ENCODE measurements at places on chromosomes 2 and 18.

DNA sequence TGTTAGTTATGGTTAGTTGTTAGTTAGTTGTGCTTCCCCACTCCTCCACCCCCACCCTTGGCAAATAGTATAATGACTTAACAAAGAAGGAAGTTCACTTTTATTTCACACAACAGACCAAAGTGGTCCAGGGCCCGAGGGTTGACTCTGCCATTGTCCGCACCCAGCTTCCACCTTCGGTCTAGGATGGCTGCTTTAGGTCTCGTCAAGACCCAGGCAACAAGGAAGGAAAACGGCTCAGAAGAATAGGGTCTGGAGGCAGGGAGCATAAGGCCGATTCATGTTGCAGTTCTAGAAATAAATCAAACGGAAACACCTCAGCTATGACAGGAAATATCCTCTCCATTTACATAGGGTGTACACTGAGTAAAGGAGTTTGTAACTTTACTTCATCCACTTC lies 206.0 kb upstream of the CXCR4 start:
- no peak for DNase-seq

- DNase-seq, result no peak
These were observed 99.0 kb upstream of the COPS8 start for GRCh38 chr2:236986524-236987330.

- DNase-seq, result no peak
These were observed 434.2 kb upstream of the MYT1L start for GRCh38 chr2:2765176-2765800.

- no peak for DNase-seq
These were observed 130.8 kb downstream of the MAP4K4 start for GRCh38 chr2:101828257-101828656.

DNA sequence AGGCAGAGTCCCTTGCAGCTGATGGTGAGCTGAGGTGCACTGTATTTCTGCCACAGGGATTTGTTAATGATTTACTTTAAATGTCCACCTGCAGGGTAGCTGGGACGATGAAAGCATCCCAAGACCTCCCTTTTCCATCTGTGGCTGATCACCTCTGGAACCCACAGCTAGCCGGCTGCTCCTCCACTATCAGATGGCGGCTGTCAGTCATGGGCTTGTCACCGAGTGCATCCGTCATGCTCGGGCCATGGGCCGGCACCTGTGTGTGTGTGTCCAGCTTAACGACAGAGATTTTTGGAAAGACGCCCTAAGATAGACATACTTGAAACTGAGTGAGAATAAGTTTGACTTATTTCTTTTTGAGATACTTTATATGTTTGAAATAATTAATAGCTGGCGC lies 235.2 kb downstream of the FAM210A start:
- no peak for DNase-seq

DNA sequence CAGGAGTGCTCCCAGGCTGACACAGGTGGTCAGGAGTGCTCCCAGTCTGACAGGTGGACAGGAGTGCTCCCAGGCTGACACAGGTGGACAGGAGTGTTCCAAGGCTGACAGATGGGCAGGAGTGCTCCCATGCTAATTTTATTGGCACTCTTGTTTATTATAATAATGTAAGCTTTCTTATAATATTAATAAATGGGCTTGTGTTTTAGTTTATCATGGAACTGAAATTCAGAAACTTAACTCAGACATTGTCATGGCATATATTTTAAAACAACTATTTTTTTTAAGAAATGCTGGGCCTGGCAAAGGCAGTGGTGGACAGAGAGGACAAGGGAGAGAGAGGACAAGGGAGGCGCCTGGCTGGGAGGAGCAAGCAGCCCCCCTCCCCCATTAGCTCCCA lies 18.7 kb downstream of the ANO7 start:
- no peak for DNase-seq

DNA sequence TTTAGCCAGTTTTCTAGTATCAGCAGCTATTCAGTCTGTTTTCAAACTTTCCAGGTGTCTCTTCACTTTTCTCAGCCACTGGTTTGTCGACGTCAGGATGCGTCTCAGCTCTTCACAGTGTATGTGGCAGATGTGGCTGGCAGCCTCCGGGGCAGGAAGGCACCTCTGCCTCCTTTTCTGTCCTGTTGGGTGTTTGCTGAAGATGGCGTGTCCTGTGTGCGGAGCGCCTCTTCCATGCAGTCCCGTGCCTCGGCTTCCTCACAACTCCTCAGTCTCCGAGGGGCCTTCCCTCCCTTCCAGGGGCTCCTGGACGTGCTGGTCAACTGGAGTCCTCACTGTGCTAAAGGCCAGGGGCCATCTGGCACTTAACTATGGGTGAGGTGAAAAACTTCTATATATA lies 65.4 kb upstream of the PXDN start:
- no peak for DNase-seq

DNA sequence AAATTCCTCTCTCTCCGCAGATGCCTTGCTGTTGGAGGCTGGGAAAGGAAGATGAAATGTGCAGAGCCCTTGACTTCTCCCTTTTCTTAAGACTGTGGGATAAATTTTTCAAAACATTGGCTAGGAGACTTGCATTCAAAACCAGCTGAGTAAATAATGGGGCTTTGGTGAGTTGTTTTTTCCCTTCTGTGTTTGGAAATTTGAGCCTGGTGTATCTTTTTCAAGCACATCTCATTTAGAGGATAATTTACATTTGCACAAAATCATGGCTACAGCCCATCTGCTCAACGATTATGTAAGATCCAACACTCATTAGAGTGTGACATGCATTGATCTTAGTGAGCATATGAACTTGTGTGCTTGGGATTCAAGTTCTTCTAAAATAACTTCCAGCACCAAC lies 112.1 kb upstream of the ATP8B1 start:
- DNase-seq, result no peak

DNA sequence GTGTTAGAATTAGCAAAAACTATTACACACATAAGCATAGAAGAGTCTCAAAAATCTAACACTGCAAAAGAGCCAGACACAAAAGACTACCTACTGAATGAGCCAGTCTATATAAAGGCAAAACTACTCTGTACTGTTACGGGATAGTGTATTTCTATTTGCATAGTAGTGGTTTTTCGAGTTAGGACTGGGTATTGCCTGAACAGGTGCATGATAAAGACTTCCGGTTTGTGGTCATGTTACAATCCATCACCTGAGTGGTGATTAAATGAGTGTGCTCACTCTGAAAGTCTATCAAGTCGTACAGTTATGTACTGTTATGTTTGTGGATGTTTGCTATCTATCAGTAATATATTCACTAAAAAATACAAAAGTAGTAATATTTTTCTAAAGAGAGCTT lies 523.3 kb upstream of the SYT4 start:
- no peak for DNase-seq

DNA sequence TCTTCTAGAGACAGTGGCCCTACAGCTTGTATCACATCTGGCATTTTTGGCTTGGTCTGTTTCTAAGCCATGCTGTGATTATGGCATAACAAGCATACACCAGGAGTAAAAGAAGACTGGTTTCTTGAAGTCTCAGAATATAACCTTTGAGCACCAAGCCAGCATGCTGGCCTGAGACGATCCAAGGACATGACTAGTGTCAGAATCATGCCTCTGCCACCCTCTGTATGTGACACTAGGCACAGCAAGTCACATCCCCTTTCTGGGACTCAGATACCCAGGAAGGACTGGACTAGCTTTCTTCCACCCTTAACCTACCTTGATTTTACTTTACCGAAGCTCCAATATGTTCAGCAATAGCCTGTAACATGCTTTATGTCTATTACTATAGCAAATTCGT lies 345.5 kb downstream of the SETBP1 start:
- DNase-seq, result no peak

DNA sequence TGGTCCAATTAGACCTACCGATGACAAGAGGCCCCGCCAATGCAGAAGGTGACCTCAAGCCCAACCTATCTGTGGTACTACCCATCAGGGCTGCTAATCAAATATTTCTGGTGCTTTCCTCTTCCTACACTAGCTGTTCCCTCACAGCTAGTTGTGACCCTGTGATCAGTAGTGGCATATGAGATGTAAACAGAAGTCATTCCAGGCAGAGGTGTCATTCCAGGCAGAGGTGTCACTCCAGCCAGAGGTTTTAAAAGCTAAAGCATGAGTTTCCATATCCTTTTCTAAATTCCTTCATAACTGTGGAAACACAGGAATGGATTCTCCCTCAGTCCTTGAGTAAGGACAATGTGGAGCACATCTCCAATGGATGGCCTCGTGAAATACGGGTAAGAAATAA lies 110.9 kb upstream of the DNAJC10 start:
- no peak for DNase-seq
